Tracheal epithelial cell (primary cell): ENCODE measurements at places on chromosomes 2 and 18. TPM values are rescaled to one million over a fixed set of nuclear protein-coding genes. Genes with fewer than 3 reads are reported as not detected.

MARS2 gene
- total RNA-seq: 7.0 and 12.8 TPM in 2 replicates

ZSWIM2 gene
- not detected in 2 replicates for total RNA-seq

TFPI gene
- total RNA-seq: 5.3 and 19.0 TPM in 2 replicates

RELCH gene
- total RNA-seq: 19.3 and 32.8 TPM in 2 replicates

HOXD10 gene
- total RNA-seq: 0.48 TPM in 1 of 2 replicates, not detected in the other

ERBB4 gene
- under 0.01 and 0.24 TPM in 2 replicates for total RNA-seq

ITPRIPL1 gene
- total RNA-seq: 1.9 and 3.6 TPM in 2 replicates

ADAM23 gene
- total RNA-seq: 0.24 TPM in 1 of 2 replicates, not detected in the other

LRRC30 gene
- not detected in 2 replicates for total RNA-seq

CAPN13 gene
- total RNA-seq: 0.24 TPM in 1 of 2 replicates, not detected in the other

CASP10 gene
- 4.9 and 7.5 TPM in 2 replicates for total RNA-seq

QPCT gene
- total RNA-seq: 6.4 and 21.2 TPM in 2 replicates

GAREM1 gene
- 11.3 and 15.1 TPM in 2 replicates for total RNA-seq

CHPF gene
- 115 and 131 TPM in 2 replicates for total RNA-seq

LCLAT1 gene
- 9.0 and 13.3 TPM in 2 replicates for total RNA-seq

INSIG2 gene
- total RNA-seq: 8.5 and 21.7 TPM in 2 replicates

MAT2A gene
- 49.4 and 75.9 TPM in 2 replicates for total RNA-seq

RHOB gene
- total RNA-seq: 75.2 and 142 TPM in 2 replicates

BOK gene
- total RNA-seq: 27.5 and 48.2 TPM in 2 replicates

KCNF1 gene
- 0.48 TPM in 1 of 2 replicates, not detected in the other for total RNA-seq

SNORC gene
- 0.24 and 1.3 TPM in 2 replicates for total RNA-seq

KCNG2 gene
- not detected in 2 replicates for total RNA-seq

EMILIN1 gene
- total RNA-seq: 0.21 and 0.24 TPM in 2 replicates

CKAP2L gene
- 0.21 and 0.48 TPM in 2 replicates for total RNA-seq

EIPR1 gene
- 30.1 and 50.6 TPM in 2 replicates for total RNA-seq

GPR45 gene
- not detected in 2 replicates for total RNA-seq

MLPH gene
- 9.9 and 16.4 TPM in 2 replicates for total RNA-seq

UGT1A8 gene
- total RNA-seq: under 0.01 and 0.43 TPM in 2 replicates

ABCA12 gene
- total RNA-seq: 7.0 and 16.2 TPM in 2 replicates

MCFD2 gene
- 81.7 and 83.8 TPM in 2 replicates for total RNA-seq

CYRIA gene
- total RNA-seq: 2.1 and 4.3 TPM in 2 replicates

TXNDC2 gene
- total RNA-seq: not detected in 2 replicates

RBBP8 gene
- total RNA-seq: 58.3 and 104 TPM in 2 replicates

SIX3 gene
- total RNA-seq: not detected in 2 replicates

GPR35 gene
- 0.24 and 0.85 TPM in 2 replicates for total RNA-seq

SULT1C2 gene
- 0.21 and 0.72 TPM in 2 replicates for total RNA-seq

CCDC85A gene
- total RNA-seq: under 0.01 TPM in 1 of 2 replicates, not detected in the other

TDRD15 gene
- total RNA-seq: under 0.01 TPM in 1 of 2 replicates, not detected in the other

ASXL3 gene
- total RNA-seq: under 0.01 and 0.72 TPM in 2 replicates

PTPRM gene
- total RNA-seq: 43.1 and 55.2 TPM in 2 replicates

CCBE1 gene
- 0.43 and 1.9 TPM in 2 replicates for total RNA-seq

IL1F10 gene
- total RNA-seq: not detected in 2 replicates

GALNT14 gene
- total RNA-seq: 12.8 and 28.2 TPM in 2 replicates

CNDP1 gene
- not detected in 2 replicates for total RNA-seq

CFC1 gene
- not detected in 2 replicates for total RNA-seq

SERPINB2 gene
- total RNA-seq: 23.9 and 219 TPM in 2 replicates

OLA1 gene
- total RNA-seq: 103 and 166 TPM in 2 replicates

TMEFF2 gene
- under 0.01 TPM in 1 of 2 replicates, not detected in the other for total RNA-seq

CXCR2 gene
- total RNA-seq: under 0.01 and 0.48 TPM in 2 replicates

KHK gene
- total RNA-seq: 0.85 and 1.7 TPM in 2 replicates

CD226 gene
- total RNA-seq: under 0.01 and 1.9 TPM in 2 replicates

AQP12A gene
- total RNA-seq: not detected in 2 replicates

CPO gene
- total RNA-seq: not detected in 2 replicates

SERPINB13 gene
- total RNA-seq: 9.2 and 20.5 TPM in 2 replicates

CHRND gene
- total RNA-seq: not detected in 2 replicates

SNTG2 gene
- not detected in 2 replicates for total RNA-seq

FANCL gene
- total RNA-seq: 6.7 and 13.6 TPM in 2 replicates

IL36RN gene
- total RNA-seq: 1.1 and 8.4 TPM in 2 replicates

DLX2 gene
- under 0.01 TPM in 1 of 2 replicates, not detected in the other for total RNA-seq
